Lung (tissue), 17 donors: ENCODE measurements at places on chromosomes 16 and 17. TPM values are rescaled to one million over a fixed set of nuclear protein-coding genes. Genes with fewer than 3 reads are reported as not detected.

DNA sequence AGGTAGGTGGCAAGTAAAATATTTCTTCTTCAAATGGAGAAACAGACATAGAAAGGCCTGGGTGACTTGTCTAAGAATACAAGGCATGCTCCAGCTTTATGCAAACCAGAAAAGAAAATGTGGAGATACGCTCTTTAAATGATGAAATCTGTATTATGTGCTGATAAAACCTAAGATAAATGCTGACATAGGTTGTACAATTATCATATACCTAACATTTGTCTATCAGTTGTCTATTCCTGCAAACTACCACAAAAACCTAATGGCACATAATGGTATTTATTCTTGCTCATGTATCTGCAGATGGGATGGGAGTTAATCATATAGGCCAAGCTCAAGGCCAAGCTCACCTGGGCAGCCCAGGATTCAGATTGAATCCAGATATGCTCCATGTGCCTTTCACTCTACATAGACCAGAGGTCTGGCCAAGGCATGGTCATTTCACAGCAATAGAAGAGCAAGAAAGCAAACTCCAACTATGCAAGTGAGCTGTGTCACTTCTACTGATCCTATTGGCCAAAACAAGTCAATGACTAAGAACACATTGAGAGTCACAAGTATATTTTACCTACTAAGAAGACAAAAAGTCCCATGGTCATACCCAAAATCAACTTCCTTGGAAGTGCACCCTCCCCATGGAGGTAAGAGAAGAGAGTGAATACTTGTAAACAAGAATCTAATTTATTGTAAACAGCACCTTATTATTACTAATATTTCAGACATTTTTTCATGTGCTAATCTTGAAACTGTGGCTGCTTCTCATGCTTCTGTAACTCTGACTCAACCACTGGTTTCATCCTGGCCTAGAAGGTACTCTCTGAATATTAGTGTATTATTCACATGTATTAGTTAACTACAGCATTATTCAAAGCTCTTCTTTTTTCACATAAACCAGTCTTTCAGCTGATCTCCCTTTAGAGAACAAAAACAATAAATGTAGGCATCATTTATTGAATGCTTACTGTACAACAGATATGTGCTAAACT lies 270.7 kb upstream of the SOX9 start:
- DNase-seq: no peak

DNA sequence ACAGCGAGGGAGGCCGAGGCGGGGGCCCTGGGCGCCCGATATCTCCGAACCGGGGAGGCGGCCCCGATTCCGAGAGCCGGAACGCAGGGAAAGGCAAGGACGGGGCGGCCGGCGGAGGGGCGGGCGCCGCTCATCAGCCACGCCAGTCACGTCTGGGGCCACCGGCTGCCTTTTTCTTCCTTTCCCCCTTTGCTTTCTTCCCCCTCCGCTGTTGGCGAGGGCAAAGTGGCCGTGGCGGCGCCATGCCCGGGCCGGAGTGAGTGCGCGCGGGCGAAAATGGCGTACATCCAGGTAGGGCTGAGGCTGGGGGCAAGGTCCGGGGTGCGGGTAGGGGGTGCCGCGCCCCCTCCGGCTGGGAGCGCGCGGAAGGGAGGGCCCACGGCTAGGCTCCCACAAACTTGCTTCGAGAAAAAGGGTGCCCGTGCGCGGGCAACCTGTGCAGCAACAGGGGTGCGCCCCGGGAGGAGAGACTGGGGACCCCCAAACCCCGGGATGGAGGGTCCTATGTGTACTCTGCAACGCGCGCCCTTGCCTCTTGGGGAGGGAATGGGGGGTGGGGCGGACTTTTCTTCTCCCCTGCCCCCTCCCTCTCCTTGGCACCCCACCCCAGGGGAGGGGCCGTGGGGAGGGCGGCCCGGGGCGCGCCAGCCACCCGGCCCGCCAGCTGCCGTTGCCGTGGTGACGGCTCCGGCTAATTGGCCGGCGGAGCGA lies 486 bp downstream of the SYT17 start:
- DNase-seq: peak; percentile 68

DNA sequence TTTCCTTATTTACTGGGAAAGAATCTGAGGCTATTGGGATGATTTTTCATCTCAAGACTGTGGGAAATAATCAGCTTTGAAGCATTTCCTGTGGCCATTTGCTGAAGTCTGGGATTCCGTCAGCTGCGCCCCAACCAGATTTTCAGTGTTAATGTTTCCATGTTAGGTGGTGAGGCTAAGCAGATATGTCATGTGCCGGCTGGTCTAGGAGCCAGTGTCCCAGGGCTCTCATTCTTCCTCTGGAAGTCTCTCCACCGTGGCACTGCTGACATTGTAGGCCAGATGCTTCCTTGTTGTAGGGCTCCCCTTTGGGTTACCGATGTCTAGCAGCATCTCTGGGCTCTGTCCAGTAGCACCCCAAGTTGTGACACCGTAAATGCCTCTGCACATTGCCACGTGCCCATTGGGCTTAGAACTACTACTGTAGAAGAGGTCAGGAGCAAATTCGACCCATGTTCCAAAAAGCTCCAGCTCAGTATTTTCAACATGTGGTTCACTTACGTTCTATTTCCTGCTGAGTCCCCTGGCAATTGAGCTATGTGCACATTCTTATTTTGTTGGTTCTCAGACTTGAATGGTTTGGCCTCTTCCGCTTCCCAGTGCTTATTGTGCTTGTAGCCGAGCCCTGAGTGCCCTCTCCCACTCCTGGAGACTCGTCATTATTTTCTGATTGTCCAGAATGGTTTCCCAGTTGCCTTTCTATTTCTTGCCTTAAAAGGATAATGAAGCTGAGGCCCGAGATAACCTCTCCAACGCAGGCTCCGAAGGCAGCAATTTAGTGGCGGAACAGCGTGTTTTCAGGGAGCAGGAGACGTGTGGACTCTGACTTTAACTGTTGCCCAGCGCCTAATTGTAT lies 82.2 kb downstream of the SPECC1 start:
- DNase-seq: no peak

- no peak for DNase-seq
Observed at GRCh38 chr16:88809068-88809675, 2.6 kb downstream of the APRT start.

Gene MRPL38
- total RNA-seq: 105 TPM

- DNase-seq: no peak
Observed at GRCh38 chr17:36921095-36921851, 16.0 kb upstream of the LHX1 start.

DNA sequence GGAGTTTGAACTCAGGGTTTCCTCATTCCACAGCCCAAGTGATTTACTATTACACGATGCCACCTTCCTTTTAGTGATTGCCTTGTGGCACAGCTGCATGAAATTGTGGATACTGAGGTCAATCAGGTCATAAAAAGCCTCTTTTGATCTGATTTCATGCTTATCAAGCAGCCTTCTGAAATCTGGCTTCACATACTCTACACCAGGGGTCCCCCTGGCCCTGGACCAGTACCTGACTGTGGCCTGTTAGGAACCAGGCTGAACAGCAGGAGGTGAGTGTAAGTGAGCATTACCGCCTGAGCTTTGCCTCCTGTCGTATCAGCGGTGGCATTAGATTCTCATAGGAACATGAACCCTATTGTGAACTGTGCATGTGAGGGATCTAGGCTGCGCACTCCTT lies 13.8 kb downstream of the SLFN5 start:
- DNase-seq: no peak

Gene ASB16
- total RNA-seq: not detected

- DNase-seq: no peak
Observed at GRCh38 chr17:44971776-44972483, 3.8 kb upstream of the C1QL1 start.

DNA sequence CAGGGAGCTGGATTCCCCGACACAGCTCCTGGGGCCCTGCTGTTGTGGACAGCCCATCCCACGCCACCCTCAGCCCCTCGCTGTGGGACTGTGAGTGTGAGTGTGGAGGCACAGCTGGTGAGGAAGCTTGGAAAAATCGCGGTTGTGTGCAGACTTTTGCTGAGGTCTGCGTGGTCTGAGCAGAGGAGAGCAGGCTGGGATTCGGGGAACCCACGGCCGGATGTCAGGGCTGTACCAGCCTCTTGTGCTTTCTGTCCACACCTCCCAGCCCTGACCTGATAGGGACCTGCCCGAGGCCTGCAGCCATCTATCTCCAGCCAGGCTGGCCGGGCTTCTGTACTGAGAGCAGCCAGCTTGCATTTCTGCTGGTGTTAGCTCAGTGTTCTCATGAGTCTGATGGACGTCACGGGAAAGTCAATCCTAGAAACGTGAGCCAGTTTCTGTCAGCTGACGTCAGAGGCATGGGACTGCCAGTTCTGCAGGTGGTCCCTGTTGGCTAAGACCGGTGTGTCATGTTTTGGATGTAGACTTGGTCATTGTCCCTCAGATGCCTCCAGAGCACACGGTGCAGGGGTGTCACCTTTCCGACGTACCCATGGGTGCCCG lies 72.8 kb upstream of the ZNF750 start:
- peak; percentile 63 for DNase-seq

DNA sequence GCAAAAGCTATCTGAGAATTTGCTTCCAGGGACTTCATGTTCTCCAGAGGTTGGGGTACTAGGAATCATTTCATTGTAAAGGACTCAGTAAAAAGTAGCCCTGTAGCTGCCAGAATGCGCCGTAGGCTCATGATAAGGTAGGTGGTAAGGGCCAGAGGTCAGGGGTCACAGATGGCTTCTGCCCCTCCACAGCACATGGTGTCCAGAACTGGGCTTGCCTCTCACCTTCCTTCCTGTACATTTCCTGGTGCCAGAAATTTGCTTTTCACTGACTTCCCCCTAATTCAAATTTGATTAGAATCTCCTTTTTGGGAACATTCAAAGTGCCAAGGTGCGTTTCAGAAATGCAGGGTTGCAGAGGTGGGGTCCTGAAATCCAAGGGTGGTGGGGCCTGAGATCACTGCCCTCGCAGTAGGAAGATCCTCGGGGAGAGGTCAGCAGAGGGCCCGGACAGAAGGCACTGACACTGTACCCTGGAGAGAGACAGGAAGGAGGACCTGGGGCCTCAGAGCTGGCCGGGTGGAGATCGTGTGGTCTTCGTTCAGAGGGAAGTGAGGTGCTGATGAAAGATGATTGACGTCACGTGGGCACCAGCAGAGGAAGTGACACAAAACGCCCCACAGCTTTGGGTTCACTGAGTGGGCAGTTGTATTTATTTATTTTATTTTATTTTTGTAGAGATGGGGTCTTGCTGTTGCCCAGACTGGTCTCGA lies 25.5 kb upstream of the METRNL start:
- DNase-seq: peak; percentile 29

DNA sequence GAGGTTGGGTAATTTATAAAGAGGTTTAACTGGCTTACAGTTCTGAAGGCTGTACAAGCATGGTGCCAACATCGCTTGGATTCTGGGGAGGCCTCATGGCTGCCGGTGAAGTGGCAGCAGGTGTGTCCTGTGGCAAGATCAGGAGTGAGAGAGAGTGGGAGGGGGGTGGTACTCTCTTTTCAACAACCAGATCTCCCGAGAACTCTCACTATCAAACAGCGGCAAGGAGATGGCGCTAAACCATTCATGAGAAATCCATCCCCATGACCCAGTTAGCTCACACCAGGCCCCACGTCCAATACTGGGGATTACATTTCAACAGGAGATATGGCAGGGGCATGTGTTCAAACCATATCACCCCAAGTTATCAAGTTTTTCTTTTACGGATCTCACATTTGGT lies 44.0 kb upstream of the CBX4 start:
- no peak for DNase-seq

DNA sequence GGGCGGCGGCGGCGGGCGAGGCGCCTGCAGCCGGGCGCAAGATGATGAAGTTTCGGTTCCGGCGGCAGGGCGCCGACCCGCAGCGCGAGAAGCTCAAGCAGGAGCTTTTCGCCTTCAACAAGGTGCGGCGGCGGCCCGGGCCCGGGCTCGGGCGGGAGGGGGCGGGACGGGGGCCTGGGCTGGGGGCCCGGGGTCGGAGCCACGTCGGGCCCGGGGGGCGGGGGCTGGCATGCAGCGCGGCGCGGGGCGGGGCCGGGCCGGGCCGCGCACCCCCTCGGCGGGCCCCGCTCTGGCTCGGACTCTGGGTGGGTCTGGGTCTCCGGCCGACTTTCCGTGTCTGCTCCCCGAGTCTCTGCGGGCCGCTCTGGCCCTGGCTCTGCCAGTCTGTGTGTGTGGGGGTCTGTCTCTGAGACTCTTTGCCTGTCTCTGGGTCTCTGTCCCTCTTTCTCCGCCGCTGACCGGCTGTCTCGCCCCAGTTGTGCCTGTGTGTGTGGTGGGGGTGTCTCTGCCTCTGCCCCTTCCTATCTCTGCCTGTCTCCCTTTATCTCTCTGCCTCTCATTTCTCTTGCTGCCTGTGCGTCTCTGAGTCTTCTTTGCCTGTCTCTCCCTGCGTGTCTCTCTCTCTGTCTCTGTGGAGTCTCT lies 328 bp downstream of the LLGL1 start:
- no peak for DNase-seq

GRCh38 chr16:70752426-70752825 lies 48.5 kb downstream of the VAC14 start:
- DNase-seq: no peak

DNA sequence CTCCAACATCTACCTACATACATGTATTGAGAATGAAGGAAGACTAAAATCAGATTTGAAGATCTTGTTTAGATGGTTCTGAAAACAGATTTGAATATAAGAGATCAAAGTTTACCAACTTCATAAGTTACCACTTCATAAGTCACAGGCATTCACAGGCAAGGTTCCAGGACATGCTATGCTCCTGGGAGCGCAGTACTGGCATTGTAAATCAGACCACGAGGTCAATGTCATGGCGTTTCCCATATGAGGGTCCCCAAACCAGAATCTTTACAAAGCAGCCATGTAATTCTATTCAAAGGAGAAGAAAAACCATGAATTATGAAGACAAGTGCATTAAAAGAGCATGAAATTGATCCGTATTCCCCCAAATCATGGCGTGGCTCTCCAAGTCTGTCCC lies 3.0 kb downstream of the CDH11 start:
- DNase-seq: no peak

Gene PDPR
- 33.6 TPM for total RNA-seq

DNA sequence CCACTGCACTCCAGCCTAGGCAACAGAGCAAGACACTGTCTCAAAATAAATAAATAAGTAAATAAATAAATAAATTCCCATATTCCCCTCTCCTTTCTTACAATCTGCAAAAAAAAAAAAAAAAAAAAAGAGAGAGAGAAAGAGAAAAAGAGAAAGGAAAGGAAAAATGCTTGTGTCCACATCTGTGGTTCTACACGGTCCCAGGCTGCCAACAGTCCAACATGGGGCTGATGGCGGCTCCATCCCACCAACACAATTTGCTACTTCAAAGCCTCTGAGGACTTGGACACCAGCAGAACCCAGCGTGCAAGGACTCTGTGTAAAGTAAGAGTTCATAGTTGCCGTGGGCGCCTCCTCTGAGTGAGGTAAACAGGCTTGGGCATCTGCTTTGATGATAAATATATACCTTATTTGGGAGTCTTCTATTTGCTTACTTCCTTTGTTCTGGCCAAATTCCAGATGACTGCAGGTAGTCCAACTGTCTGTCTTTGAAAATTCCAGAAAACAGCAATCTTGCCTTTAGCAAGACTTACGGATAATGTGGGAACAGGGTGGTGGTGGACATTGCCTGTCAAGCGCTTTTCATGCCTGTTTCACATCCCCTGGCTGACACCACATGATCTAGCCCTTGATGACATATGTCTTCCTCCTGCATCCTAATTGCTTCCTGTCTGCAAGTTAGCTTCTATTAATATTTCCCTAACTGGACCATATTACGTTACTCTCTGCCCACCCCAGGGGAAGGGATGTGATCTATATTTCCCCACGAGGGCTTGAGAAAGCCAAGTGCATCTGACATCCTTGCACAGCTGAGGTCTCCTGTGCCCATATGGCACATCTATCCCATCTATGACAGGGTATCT lies 10.1 kb downstream of the LITAF start:
- DNase-seq: no peak
